ENCODE measurements at places on chromosomes 1 and 21. TPM values are rescaled to one million over a fixed set of nuclear protein-coding genes. Genes with fewer than 3 reads are reported as not detected.

Gene NUDT4B
- 19.0 TPM for total RNA-seq

Gene F11R
- total RNA-seq = 4.1 TPM

Gene PADI2
- not detected for total RNA-seq

Gene CYP4A11
- total RNA-seq = not detected

Gene CYP4X1
- 13.3 TPM for total RNA-seq

Gene CDC20
- 5.3 TPM for total RNA-seq

Gene SLC30A10
- not detected for total RNA-seq

Gene THEM5
- not detected for total RNA-seq

Gene SEC16B
- 5.1 TPM for total RNA-seq

Gene RGS4
- total RNA-seq = 421 TPM

Gene RNPC3
- 6.3 TPM for total RNA-seq

Gene OVAAL
- not detected for total RNA-seq

Gene AIRE
- not detected for total RNA-seq

Gene TNFRSF18
- 4.1 TPM for total RNA-seq

Gene CD247
- not detected for total RNA-seq

Gene DYRK1A
- 27.4 TPM for total RNA-seq

Gene BSND
- not detected for total RNA-seq

Gene TMEM51
- total RNA-seq = 2.2 TPM

Gene SLFNL1
- 0.15 TPM for total RNA-seq

Gene RAP1GAP
- total RNA-seq = 0.29 TPM

Gene C1QTNF12
- total RNA-seq = 0.93 TPM

Gene NTMT2
- total RNA-seq = not detected

Gene KRTAP12-4
- not detected for total RNA-seq

Gene NUP210L
- not detected for total RNA-seq

Gene SAMD13
- 0.50 TPM for total RNA-seq

Gene SEMA6C
- total RNA-seq = 2.8 TPM

Gene CACHD1
- 8.5 TPM for total RNA-seq

Gene IL19
- not detected for total RNA-seq

Gene PLA2G4A
- total RNA-seq = 18.6 TPM

Gene SPATA45
- total RNA-seq = not detected

Gene CD55
- total RNA-seq = 13.8 TPM

Gene EDN2
- total RNA-seq = not detected

Gene FCRL2
- not detected for total RNA-seq

Gene MUL1
- total RNA-seq = 23.5 TPM

Gene PBX1
- total RNA-seq = 39.5 TPM

Gene APP
- 560 TPM for total RNA-seq

Gene NECTIN4
- not detected for total RNA-seq

Gene ST6GALNAC3
- 0.88 TPM for total RNA-seq

Gene DPYD
- total RNA-seq = 80.1 TPM

Gene INTS3
- total RNA-seq = 28.3 TPM

Gene FDPS
- total RNA-seq = 80.5 TPM

Gene RNF220
- 56.2 TPM for total RNA-seq

Gene ARHGAP30
- total RNA-seq = not detected

Gene GABPB2
- total RNA-seq = 15.6 TPM

Gene PACC1
- total RNA-seq = 2.3 TPM

Gene IRF6
- 0.39 TPM for total RNA-seq

Gene RNU1-4
- under 0.01 TPM for total RNA-seq

Gene AMIGO1
- 1.4 TPM for total RNA-seq

Gene TINAGL1
- 12.2 TPM for total RNA-seq

Gene HHAT
- total RNA-seq = 4.6 TPM

Gene BSDC1
- total RNA-seq = 40.3 TPM

Gene DDAH1
- total RNA-seq = 15.6 TPM

Gene ERICH3
- total RNA-seq = not detected

Gene ITSN1
- total RNA-seq = 34.3 TPM

Gene AMY1A
- not detected for total RNA-seq
